ENCODE measurements at places on chromosomes 5 and 9.

GRCh38 chr5:150583541-150584225 is 56.8 kb upstream of the SYNPO start:
- DNase-seq, result no peak

- DNase-seq, result no peak
These were observed 13.5 kb downstream of the GALNT10 start for GRCh38 chr5:154203798-154204578.

DNA sequence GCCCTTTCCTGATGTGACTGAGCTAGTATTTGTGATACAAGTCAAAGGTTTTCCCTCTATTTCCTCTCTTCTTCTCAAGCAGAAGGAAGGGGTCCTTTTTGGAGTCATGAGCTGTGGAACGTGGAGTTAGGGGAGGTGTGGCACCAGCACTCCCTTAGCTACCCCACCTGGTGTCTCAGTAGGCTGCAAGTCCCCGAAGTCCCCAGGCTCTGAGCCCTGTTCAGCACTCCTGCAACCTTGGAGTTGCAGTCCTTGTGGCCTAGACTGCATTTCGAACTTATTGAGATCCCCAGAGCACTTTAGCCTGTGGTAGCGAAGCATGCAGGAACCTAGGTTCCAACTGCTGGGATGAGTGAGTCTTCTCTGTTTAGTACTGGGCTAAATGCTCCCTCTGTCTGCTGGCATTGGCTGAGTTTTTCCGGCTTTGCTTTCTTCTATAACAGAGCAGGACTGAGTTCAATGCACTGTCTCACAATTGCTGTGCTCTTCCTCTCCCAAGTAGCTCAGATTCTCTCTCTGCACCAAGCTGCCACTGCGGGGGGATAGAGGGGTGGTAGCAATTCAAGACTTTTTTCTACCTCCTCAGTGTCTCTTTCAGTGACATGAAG is 600.7 kb upstream of the CDH9 start:
- DNase-seq, result no peak

- peak; percentile 74 for DNase-seq
These were observed 70.1 kb upstream of the SPATA31E1 start for GRCh38 chr9:87812375-87813118.

- no peak for DNase-seq
These were observed 63.8 kb downstream of the GHR start for GRCh38 chr5:42487077-42487476.

- no peak for DNase-seq
These were observed 27.7 kb upstream of the GFPT2 start for GRCh38 chr5:180380856-180381255.

GRCh38 chr5:175800656-175801081 is 70.7 kb upstream of the CPLX2 start:
- peak; percentile 85 for DNase-seq
